ENCODE measurements at places on chromosomes 3 and 15.
A peak's percentile ranks its signal among the peaks of the same experiment; 100 is the strongest.

DNA sequence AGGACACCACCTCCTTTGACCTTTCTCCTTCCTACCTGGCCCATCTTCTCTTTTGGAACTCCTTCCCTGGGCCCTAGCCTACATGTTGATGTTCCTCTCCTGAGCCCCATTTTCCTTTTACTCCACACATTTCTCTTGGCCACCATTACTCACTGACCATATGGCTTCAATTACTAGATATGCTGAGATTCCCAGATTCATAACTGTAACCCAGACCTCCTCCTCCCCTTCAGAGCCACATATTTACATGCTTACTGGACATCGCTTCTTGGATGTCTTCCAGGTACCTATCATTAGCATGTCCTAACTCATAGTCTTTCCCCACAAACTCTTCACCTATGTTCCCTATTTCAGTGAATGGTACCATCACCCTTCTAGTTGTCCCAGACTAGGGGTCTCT is 24.4 kb upstream of the TRIM59 start:
- no peaks in the 10 kb centered on the region for H3K36me3 ChIP-seq
- no peaks in the 10 kb centered on the region for H3K4me1 ChIP-seq
- no peak overlapping the region for H3K27ac ChIP-seq
- DNase-seq = no peak
- H3K27me3 ChIP-seq = no peaks in the 10 kb centered on the region
- no peak overlapping the region for H3K4me3 ChIP-seq

- H3K36me3 ChIP-seq = no peaks in the 10 kb centered on the region
- no peak overlapping the region for H3K4me3 ChIP-seq
- H3K4me1 ChIP-seq = no peaks in the 10 kb centered on the region
- H3K27me3 ChIP-seq = no peaks in the 10 kb centered on the region
- H3K27ac ChIP-seq = no peak overlapping the region
These were observed 41.1 kb upstream of the SRGAP3 start for GRCh38 chr3:9290566-9290965.

GRCh38 chr3:72405943-72406566 is 442.2 kb downstream of the SHQ1 start:
- H3K27ac ChIP-seq = no peak overlapping the region
- no peak overlapping the region for H3K4me3 ChIP-seq
- H3K36me3 ChIP-seq = no peaks in the 10 kb centered on the region
- no peak for DNase-seq

GRCh38 chr15:89792106-89792805 is 16.1 kb downstream of the MESP2 start:
- no peaks in the 10 kb centered on the region for H3K36me3 ChIP-seq
- no peaks in the 10 kb centered on the region for H3K4me1 ChIP-seq
- no peaks in the 10 kb centered on the region for H3K27me3 ChIP-seq
- H3K4me3 ChIP-seq = no peak overlapping the region
- no peak for DNase-seq

GRCh38 chr15:38818157-38818790 is 253.7 kb upstream of the RASGRP1 start:
- no peak overlapping the region for H3K27ac ChIP-seq
- no peaks in the 10 kb centered on the region for H3K36me3 ChIP-seq
- no peaks in the 10 kb centered on the region for H3K4me1 ChIP-seq

GRCh38 chr3:32401556-32402081 is 10.0 kb downstream of the CMTM7 start:
- H3K36me3 ChIP-seq = no peaks in the 10 kb centered on the region
- peaks cover 11% of the 10 kb centered on the region for H3K4me1 ChIP-seq
- H3K27ac ChIP-seq = peak overlapping the region; percentile 65
- peak overlapping the region; percentile 61 for H3K4me3 ChIP-seq
